ENCODE measurements at places on chromosomes 2 and 18.

DNA sequence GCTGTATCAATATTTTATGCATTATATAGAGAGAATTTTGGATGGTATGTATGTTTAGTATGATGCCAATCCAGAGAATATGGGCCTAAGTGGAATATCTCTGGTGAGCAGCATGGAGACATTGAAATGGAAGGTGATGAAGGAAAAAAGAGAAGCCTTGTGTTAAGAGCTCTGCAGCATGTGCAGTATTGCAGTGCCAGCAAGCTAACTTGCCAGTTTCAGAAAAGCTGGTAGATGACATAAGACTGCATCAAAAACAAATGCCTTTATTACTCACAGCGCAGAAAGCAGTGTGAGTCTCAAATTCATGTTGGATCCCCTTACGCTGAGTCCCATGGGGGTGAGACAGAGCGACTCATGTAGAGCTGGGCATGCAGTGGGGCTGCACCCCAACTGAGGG lies 280.2 kb downstream of the CTNNA2 start:
- no peak for DNase-seq

GRCh38 chr2:240638512-240639160 lies 13.4 kb downstream of the GPR35 start:
- no peak for DNase-seq

GRCh38 chr2:70475266-70475665 lies 78.4 kb downstream of the TGFA start:
- no peak for DNase-seq

DNA sequence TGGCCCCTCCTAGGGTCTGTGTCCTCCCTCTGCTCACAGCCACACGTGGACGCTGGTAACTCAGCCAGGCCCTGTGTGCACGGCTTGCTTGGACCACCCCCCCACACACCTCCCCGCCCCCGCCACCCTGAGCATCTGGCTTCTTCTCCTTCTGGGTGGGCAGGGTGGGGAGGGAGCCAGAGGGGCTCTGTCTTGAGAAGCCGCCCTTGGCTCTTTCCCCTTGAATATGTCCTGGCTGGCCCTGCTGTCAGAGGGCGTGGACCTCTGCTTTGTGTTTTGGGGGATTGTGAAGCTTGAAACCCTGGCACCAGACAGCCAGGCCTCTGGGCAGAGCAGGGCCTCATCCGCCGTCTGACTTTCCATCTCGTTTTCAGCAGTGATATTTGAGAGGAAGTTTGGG lies 72.1 kb downstream of the GLI2 start:
- no peak for DNase-seq

GRCh38 chr2:232008907-232009638 lies 47.6 kb downstream of the DIS3L2 start:
- DNase-seq, result no peak

GRCh38 chr18:68707646-68708045 lies 7.3 kb downstream of the TMX3 start:
- DNase-seq, result no peak

GRCh38 chr2:203143391-203143790 lies 95.4 kb upstream of the CYP20A1 start:
- no peak for DNase-seq

- no peak for DNase-seq
Measured at GRCh38 chr2:29920631-29921559, 491 bp downstream of the ALK start.

GRCh38 chr2:67214585-67215185 lies 182.4 kb upstream of the ETAA1 start:
- no peak for DNase-seq

DNA sequence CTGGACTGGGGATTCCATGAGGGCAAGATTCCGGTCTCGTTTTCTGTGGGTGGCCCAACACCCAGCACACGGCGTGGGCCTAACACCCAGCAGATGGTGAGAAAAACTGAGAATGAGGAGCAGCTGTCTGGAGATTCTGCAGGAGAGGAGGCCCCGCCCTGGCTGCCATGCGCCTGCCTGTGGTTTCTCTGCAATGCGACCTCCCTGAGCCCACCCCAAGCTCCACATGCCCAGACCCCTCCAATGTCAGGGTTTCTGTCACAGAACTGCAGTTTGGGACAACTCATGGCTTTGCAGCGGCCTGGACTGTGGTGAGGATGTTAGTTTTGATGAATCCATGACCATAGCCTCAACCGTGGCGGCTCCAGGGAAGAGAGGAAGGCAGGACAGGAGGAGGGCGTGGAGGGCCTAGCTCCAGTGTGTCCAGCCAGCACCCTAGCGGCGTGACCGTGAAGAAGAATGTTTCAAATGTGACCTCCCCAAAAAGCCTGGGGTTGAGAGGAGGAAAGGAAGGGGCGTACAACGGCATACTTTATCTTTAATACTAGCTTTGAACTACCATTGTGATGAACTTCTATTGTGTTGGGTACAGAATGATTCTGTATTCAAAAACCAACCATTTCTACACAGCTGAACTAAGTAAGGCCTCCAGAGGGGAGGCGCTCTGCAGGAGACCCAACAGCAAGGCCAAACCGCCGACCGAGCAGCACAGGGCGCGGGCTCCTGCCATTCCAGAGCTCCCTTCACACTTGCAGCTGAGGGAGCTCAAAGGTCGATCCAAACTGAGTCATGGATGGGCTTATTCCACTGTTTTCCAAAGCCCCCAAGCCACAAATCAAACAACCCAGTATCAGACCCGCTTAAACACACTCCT lies 3.4 kb downstream of the PXDN start:
- no peak for DNase-seq

DNA sequence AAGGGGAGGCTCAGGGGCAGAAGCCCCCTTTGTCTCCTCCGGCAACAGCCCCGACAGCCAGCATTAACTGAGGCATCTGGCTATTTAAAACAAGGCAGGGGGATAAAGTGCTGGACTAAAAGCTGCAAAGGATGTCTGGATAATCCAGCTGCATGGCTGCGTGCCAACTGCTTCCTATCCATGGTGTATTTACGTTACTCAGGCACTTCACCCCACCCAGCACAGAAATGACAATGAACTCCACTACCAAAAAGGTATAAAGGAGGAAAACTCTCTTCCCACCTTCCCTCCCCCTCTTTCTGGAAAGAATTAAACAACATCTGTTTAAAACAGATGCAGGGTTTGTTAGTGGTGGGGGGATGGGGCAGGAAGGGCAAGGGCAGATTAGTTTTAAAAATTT lies 82.5 kb downstream of the SPRED2 start:
- DNase-seq, result no peak

DNA sequence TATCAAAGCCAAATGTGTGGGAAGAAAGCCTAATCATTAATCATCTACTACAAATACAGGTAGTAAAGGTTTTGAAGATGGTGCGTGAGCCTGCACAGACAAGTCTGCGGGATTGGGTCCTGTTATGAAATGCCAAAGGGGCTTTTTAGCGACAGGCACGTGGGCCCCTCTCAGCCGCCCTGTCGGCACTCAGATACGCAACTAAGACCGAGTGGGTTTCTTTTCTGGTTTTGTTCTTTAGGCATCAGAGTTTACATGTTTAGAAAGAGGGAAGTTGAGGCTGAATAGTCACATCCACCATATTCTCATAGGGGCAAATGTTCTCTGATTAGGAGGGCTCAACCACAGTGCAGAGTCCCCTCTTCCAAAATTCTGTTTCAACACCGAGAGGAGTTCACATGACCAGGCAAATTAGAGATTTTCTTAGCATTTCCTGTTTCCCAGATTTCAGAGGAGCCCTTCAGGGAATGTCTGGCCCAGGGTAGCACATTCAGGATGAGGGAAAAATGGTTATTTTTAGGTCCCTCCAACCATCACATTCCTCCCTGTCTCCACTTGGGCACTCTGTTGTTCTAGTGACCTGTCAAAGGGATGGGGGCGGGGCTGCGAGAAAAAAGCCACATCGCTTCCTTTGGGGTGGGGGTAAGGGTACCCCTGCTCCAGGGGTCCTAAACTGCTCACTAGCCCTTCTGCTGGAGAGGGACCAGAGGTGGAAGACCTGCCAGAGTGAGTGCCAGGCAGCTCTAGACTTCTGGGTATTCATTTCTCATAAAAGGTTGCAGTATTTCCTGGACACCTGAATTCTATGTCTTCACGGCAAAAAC lies 159.2 kb downstream of the BCL2 start:
- no peak for DNase-seq

DNA sequence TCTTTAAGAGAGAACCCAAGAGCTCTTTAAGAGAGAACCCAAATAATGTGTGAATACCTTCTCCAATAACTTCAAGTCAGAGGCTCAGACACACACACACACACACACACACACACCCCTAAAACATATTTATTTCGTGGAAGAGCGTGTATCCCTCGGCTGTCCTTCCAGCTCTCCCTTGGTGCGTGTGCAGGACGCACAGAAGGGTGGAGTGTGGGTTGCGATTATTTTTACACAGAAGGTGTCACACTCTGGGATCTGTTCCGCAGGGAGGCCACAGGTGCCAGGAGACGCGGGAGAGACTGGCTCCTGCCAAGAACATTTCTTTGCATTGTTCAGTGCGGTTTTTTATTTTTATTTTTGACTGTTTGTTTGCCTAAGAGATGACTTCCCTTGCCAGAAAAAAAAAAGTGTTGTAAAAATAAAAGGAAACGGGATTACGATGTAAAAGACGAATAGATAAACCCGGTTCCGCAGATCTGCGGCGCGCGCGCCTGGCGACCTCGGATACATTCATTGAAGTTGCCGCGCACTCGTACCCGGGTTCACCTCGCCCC lies 47.3 kb upstream of the ATP6V1B1 start:
- no peak for DNase-seq

- no peak for DNase-seq
Measured at GRCh38 chr2:242065426-242065825, 195.9 kb downstream of the RTP5 start.

DNA sequence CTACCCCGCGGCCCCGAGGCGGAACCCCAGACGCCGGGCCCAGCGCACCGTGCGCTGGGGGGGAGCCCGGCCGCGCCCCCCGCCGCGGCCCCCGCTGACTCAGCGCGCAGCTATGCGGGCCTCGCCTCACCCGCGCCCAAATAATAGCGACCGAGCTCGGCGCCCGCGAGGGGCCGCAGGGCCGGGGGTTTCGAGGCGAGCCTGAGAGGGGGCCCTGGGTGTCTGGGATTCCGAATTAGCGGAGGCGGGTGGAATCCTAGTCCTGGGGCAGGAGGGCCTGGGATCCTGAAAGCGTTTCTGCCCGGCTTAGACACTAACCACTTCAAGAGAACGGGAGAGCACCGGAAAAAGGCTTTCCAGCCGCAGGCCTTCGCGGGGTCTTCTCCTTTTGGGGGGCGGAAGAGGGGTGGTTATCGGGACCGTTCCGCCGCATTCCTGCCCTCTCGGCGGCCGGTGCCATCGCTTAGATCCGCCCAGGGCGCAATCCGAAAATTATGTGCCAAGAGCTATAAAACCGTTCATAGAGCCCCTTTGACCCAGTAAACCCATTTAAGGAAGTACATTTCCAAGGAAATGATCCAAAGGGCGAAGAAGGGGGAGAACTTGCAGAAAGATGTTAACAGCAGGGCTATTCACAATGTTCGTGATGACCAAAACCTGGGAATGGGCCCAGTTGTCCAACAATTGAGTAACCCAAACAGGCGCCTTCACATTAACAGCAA lies 681 bp upstream of the ROCK2 start:
- DNase-seq, result peak; percentile 25

DNA sequence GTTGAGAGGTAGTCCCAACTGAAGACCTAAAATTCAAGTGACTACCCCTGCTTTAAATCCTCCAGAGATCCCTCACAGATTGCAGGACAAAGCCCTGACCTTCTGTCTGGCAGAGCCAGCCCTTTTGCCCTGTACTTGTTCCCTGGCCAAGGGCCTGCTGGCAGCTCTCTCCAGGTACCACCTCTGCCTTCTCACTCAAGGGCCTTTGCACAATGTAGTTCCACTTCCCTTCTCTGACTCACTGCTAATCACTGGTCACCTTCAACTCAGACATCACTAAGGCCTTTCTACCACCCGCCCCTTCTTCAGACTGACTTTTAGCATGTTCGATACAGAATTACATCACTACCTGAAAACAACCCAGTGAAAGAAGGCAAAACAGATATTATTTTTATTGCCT lies 411.0 kb downstream of the TMEM182 start:
- DNase-seq, result no peak

DNA sequence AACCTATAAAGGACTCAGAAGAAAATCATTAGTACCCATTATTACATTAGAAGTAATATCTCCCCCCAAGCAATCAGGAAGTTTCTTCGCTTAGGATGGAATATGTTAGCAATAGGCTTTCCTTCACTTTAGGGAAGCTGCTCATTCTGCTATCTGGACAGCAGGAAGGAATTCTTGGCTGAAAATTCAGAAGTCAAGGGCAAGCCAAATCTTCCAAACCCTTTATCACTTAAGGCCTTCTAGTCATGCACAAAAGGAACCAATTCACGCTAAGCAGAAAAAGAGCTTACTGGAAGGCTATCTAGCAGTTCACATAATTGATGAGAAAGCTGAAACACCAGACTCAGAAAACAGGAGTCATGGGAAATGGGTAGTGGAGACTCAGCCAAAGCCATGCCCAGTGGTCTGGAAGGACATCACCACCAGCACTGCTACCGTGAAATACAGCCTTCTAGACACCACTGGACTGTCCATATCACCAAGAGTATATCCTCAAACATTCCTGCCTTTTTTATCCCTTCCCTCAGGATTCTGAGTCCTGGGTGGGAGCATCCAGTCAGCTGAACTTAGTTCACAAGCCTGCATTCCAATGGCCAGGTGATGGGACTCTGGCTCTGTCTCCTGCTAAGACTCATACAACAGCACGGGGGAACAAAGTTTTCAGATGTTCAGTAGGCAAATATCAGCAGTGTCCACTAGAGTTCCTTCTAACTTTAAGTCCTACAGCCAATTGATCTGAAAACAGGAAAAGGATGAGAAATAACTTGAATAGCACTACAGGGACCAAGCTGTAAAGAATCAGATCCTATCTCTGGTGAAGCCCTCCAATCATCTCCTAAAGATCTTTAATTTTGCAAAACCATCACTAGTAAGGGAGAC lies 14.8 kb upstream of the ADAM17 start:
- DNase-seq, result no peak

DNA sequence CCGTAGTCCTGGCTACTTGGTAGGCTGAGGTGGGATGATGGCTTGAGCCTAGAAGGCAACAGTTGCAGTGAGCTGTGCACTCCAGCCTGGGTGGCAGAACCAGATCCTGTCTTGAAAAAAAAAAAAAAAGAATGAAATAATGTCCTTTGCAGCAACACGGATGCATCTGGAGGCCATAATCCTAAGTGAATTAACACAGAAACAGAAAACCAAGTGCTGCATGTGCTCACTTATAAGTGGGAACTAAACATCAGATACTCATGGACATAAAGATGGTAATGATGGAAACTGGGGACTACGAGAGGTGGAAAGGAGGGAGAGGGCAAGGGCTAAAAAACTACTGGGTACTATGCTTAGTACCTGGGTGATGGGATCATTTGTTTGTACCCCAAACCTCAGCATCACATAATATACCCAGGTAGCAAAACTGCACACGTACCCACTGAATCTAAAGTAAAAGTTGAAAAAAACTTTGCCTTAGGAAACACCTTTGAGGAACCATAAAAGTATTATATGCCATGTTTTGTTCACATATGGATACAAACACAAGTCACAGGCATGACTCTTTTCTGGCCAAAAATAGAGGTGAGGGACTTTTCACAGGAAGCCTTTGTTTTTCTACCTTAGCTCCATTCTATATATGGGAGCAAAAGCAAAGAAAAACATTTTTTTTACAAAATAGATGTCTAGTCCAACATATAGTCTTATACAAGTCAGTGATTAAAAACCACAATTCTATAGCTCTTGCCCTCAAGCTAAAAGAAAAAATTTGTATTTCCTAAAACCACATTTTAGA lies 36.6 kb downstream of the GPR155 start:
- no peak for DNase-seq

Data from GM19239 (cell line).